Hippocampal formation (tissue), 2 donors: ENCODE measurements at places on chromosomes 16 and 17.

DNA sequence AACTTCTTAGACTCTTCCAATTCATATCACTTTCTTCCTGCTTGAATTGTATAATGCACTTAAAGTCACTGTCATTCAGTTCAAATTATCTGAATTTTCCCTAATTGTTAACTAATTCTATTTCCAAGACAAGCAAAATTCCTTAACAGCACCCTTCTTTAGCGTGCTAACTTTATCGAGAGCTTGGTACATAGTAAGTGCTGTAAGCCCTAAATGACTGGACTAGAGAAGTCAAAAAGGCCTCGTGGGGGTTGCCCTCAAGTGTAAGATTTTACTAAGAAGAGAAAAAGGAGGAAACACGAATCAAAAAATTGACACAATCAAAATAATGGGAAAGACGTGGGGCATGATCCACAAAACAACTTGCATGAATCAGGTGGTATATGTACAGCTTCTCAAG is 11.3 kb downstream of the KANSL1 start:
- DNase-seq = no peak

GRCh38 chr16:19751478-19752385 is 33.7 kb downstream of the IQCK start:
- DNase-seq = no peak

GRCh38 chr17:75888484-75888883 is 8.3 kb downstream of the TRIM65 start:
- no peak for DNase-seq

DNA sequence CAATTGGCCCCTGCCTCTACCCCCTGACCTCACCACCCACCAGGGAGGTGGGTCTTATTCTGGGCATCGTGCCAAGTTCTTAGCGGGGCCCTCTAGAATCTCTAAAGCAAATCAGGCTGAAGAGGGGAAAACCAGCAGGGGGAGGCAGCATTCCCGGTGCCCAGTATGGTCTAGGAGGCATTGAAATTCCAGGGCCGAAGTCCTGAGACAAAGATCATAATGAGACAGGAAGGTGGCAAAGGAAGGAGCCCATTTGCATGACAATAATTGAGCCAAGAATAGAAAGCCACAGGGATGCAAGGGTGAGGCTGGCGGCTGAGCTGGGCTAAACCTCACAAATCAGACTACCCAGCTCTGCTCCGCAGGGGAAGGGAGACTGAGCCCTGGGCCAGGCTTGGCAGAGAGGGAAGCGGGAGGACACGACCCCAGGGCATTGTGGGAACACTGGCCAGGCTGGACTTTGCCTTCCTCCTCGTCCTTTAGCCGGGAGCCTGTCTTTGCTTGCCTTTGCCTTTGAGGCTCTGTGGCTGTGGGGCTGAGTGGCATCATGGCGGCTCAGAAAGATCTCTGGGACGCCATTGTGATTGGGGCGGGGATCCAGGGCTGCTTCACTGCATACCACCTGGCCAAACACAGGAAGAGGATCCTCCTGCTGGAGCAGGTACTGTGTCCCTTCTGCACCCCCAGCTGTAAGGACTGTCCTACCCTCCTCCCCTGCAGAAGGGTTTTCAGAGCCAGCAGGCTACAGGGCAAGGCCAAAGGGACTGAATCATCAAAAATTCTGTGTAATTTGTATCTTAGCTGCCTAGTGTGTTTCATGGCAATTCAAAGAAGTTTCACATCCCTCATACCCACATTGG is at the start of gene PIPOX:
Gene PIPOX (plus strand): TSS at position 463 of the 860 bp plus-strand sequence. CDS start 85 bp downstream, at position 548.
- peak; percentile 41 for DNase-seq

DNA sequence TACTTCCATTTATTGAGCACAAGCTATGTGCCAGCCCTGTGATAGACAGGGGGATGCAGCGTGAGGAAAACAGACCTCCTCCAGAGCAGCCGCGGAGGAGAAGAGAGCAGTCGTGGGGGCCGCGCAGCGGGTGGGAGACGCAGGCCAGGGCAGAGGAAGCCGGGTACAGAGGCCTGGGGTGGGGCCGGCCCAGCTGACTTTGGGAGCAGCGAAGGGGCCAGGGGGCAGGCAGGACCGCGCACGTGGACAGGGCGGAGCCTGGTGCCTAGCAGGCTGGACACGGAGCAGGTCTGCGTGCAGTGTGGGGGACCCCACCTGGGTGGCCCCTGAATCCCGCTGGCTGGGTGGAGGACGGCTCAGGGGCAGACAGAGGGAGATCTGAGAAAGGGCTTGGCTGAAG is 46.2 kb downstream of the ZFPM1 start:
- no peak for DNase-seq
